Iris pigment epithelial cell (primary cell): ENCODE measurements at places on chromosomes 1 and 21.

DNA sequence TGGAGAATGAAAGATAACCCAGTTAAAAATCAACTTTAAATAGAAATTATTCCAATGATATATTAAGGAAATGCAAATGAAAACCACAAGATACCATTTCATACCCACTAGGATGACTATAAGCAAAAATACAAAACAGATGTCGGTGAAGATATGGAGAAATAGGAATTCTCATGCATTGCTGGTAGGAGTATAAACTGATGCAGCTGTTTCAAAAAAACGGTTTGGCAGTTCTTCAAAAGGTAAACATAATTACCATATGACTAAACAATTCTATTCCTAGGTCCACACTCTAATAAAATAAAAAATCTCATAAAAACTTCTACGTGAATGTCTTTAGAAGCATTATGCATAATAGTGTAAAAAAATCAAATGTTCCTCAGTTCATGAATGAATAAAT is 763.3 kb upstream of the BRINP3 start:
- DNase-seq, result no peak

GRCh38 chr1:84277343-84278059 is 24.0 kb upstream of the SAMD13 start:
- DNase-seq, result no peak

GRCh38 chr1:39091845-39092645 is 65.9 kb downstream of the NDUFS5 start:
- peak; percentile 74 for DNase-seq

DNA sequence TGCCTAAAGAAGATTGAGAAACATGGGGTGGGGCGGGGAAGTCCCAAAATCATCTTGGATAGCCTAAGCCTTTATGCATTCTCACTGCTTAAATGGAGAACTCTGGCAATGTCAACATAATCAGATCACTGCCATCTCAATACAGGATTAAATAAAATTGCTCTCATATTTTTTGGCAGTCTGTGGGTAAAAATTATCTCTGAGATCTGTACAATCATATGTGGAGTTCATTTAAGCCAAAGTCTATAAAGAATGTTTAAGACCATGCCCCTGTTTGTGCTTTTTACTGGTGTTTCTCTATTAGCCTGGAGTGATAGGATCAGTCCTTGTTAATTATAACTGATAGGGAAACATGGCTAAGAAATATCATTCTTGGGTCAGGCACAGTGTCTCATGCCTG is 136.3 kb downstream of the GPR52 start:
- DNase-seq, result no peak

DNA sequence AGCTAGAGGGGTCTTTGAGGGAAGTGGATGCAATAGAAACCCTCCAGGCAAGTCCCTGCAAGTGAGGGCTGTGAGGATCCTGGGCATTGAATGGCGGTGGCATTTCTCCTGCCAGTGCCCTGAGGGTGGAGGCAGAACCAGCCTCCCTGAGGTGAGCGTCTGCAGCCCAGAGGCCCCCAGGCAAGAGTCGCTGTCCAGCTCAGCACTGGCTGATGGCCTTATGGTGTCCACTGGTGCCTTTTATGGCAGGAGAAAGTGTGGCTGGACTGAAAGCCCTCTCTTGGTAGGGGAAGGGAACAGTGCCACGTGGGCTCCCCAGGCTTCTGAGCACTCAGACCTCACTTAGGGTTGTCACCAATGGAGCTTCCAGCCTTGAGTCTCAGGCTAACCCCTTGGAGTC is 77.3 kb downstream of the SH3BGR start:
- DNase-seq, result no peak

GRCh38 chr21:14603202-14603601 is 57.1 kb upstream of the SAMSN1 start:
- peak; percentile 86 for DNase-seq

DNA sequence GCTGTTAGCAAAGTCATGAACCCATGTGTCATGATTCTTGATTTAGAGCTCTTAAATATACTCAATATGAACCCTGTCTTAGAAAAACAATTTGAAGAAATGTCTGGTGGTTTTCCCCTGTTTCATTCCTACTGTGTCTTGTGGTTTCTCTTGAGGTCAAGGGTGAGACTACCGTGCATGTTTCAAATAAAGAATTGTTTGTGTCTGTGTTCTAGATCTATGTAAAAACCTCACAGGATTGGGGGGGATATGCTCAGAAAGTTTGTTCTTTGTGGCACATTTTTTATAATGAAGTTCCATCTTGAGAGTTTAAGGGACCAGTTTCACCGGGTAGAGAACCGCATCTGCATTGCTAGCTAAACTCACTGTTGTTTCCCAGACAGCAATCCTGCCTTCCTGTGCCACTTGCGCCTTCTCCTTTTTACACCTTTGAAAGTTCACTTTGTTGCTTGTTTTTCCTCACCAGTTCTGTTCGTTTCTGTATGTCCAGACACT is 30.9 kb upstream of the CACYBP start:
- peak; percentile 97 for DNase-seq

DNA sequence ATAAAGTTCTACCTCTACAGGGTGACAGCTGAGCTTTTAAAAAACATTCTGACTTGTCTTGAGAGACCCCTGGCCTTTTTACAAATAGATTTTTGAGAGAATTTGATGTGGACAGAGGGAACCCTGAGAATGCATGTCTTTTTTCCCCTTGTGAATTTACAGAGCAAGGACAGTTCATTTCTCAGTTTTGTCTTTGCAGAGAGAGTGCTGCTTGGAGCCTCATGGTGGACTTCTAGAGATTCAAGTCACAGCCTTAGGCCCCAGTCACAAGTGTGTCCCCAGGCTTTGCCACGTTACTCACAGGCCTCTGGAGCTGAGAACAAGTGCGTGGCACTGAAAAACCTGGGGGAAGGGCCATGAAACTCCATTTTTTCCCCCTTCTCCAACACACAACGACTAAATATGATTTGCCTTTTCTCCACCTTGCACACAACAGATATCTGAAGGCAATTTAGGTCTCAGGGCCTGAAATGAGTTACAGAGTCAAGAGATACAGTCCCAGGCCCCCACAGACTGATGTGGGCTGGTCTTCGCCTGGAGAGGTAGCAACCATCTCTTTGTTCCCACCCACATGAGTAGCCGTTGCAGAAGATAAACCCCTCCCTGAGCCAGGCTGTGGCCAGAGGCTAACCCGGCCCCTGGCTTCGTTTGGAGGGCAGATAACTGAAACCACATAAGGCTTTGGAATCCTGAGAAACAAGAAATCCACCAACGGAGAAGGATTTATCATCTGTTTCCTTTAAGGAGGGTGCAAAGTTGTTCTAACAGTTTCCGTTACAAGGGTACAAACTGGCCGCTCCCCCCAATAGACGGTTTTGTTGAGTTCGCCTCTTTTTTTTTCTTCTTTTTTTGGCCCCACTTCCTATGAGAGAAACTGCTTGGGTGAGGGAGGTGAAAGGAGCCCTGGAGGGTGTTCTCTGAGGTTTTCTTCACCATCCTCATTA is 1.0 kb upstream of the PIGV start:
- DNase-seq, result peak; percentile 89

DNA sequence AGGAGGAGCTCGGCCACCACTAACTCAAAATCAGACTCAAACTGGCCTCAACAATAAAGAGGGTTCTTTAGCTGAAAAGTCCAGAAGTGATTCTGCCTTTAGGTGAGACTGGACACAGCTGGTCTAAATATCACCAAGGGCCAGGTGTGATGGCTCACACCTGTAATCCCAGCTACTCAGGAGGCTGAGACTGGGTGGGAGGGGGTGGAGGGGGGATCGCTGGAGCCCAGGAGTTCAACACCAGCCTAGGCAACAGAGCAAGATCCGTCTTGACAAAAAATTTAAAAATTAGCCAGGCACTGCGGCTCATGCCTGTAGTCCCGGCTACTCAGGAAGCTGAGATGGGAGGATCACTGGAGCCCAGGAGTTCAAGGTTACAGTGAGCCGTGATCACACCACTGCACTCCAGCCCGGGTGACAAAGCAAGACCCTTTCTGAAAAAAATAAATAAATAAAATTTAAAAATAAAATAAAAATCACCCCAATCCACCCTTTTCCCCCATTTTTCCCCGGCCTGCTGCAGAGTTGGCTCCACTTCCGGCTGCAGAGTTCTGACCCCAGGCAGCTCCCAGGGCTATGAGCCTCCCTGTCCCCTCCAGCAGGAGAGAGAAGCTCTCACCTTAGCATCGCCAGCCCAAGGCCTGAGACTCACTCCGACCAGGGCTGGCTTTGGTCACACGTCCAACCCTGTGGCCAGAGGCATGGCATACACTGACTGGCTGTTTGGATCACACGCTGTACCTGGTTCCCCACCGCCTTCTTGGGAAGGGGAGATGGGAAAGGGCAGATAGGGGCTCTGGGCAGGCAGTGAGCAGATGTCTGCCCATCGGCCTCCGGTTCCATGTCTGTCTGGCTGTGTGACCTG is 87.3 kb upstream of the IFFO2 start:
- DNase-seq, result no peak

- peak; percentile 93 for DNase-seq
Observed at GRCh38 chr1:53592521-53592982, 133.4 kb downstream of the DMRTB1 start.

GRCh38 chr1:151661751-151662150 is 49.9 kb downstream of the SNX27 start:
- DNase-seq, result no peak

DNA sequence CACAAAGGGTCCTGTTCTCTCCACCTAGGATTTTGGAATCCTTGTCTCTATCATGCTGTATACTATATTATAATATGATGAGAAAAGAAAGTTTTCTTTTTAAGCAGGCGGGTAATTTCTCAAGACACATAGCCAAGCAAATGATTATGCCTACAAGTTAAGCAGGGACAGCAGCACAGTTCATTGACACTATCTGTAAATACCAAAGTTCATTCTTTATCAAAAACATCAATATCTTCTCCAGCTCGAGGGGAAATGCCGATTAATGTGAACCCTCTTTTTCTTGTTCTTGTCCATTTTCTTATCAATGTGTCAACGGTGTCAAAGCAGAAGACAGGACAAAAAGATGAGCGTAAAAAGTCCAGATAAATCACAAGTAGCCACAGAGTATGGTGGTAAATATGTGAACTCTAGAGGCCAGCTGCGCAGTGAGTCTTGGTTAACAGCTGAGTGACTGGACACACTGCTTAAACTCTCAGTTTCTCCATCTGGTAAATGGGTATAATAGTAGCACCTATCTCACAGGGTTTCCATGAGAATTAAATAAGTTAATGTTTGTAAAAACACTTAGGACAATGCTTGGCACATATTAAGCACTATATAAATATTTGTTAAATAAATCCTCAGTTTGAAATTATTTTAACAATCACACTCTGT is 30.9 kb downstream of the LPAR3 start:
- no peak for DNase-seq

GRCh38 chr1:175922254-175922881 is 179.0 kb upstream of the TNR start:
- DNase-seq, result no peak

GRCh38 chr1:47067097-47067594 is at the start of gene CYP4Z1:
CYP4Z1 (plus strand) TSS chr1:47067231; CDS start chr1:47067491, 260 bp downstream.
- DNase-seq, result no peak

DNA sequence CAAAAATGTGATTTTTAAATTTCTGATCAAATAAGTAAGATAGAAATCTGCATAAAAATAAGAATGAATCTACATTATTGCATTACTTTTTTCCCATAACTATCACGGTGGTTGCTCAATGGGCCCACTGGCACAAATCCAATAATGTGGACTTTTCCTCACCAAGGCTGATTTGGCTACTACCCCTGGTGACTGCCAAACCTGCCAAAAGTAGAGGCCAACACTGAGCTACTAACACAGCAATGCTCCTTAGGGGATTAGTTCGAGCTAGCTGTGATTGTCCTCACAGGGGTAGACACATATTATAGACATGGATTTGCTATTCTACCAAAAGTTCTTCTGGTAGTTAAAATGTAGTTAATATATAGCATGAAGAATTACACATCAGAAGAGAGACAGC is 107.7 kb upstream of the ZNHIT6 start:
- no peak for DNase-seq

GRCh38 chr21:44617071-44617501 is 5.2 kb downstream of the KRTAP10-8 start:
- DNase-seq, result no peak

DNA sequence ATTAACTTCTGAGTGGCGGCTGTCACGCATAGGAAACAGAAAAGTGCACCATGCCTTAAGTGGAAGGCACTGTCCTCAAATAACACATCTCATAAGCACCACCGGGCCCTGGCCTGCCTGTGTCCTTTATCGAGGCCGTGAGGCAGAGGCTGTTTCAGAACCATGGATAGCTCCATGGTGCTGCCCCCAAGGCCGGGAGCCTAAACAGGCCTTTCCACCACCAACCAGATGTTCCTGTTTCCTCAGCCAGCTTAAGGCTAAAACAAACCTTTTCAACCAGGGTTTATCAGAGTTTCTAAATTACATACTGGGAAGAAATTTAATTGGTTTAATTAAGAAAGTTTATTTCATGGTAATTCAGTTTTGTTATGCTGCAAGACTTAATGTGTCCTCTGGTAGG is 114.4 kb downstream of the DMRTA2 start:
- peak; percentile 28 for DNase-seq

GRCh38 chr1:235067396-235068157 is 61.1 kb downstream of the TOMM20 start:
- DNase-seq, result peak; percentile 98

- peak; percentile 48 for DNase-seq
Observed at GRCh38 chr1:214966346-214966745, 116.2 kb upstream of the KCNK2 start.

DNA sequence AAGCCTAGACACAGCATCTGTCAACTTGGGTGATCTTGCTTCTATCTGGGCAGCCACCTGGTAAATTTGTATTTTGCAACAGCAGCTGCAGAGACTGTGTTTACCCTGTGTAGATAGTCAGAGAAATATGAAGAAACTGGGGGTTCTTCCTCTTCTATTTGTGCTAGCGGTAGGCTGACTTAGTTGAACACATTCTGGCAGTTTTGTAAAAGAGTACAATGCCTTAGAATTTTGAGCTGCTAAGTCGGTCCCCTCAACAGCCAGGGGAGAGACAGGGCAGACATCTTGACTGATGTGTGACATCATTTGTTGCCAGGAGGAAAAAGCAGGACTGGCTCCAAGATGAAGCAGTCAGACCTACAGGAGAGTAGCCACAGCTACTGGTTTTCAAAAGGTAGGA is 53.7 kb downstream of the KCNJ6 start:
- peak; percentile 69 for DNase-seq

DNA sequence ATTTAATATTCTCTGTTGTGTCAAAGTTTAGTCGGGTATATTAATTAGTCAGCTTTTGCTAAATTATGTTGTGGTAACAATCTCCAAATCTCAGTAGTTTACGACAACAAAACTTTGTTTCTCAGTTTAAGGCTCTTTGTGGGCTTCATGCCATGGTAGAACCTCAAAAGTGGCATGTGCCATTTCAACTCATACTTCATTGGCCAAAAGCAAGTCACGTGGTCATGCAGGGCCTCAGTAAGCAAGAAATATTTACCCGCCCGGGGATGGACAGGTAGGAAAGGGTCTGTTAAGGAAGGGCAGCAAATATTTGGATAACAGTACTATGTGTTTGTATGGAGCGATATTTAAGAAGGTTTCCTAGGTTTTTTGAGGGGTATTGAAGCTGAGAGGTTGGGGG is 38.6 kb downstream of the ITSN1 start:
- no peak for DNase-seq

DNA sequence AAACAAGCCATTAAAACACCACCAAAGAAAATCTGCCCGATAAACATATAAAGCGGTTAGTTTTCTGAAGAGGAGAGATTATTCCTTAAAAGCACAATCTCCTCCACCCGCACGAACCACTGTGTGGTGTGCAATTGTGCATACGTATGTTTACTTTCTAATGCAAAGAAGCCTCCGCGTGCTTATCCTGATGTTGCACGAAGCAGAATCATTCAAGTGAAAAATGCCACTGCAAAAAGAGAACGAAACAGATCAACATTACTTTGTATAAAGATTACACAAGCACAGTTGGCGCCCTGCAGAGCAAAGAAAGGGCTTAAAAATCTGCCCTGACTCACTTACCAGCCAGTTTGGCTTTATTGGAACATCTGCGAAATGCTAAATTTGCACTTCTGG is 166.8 kb downstream of the ZNF281 start:
- DNase-seq, result no peak
